A549 treated with dexamethasone at 1 μM for 4 hours (cell line): ENCODE measurements at places on chromosomes 13 and 19. TPM values are rescaled to one million over a fixed set of nuclear protein-coding genes. Genes with fewer than 3 reads are reported as not detected.

The KLK12 gene
- total RNA-seq, result not detected in 5 replicates

The CILP2 gene
- 0.11 to 0.31 TPM (median 0.18 TPM) in 5 replicates for total RNA-seq

The NDUFS7 gene
- total RNA-seq, result 65.2 to 75.4 TPM (median 72.9 TPM) in 5 replicates

The MYH14 gene
- 4.4 to 7.8 TPM (median 7.2 TPM) in 5 replicates for total RNA-seq

The ITPKC gene
- 36.4 to 49.8 TPM (median 45.3 TPM) in 5 replicates for total RNA-seq

The KLHL1 gene
- not detected in 5 replicates for total RNA-seq

The AMH gene
- total RNA-seq, result 4.3 to 16.9 TPM (median 12.3 TPM) in 5 replicates

The ATP8B3 gene
- total RNA-seq, result 1.4 to 3.6 TPM (median 3.3 TPM) in 5 replicates

The TTC9B gene
- total RNA-seq, result 0.25 to 0.54 TPM (median 0.32 TPM) in 5 replicates

The RASAL3 gene
- total RNA-seq, result not detected in 5 replicates

The MCEMP1 gene
- not detected in 5 replicates for total RNA-seq

The KLF2 gene
- 13.5 to 29.0 TPM (median 24.8 TPM) in 5 replicates for total RNA-seq

The PGLYRP2 gene
- total RNA-seq, result not detected in 5 replicates

The STAP2 gene
- not detected in 5 replicates for total RNA-seq

The C19orf67 gene
- not detected in 5 replicates for total RNA-seq

The ANKRD24 gene
- 0.21 to 0.34 TPM (median 0.27 TPM) in 5 replicates for total RNA-seq

The IFNL1 gene
- 0.16 to 0.26 TPM in 2 of 5 replicates, not detected in the others for total RNA-seq

The ZNF737 gene
- total RNA-seq, result 0.06 to 0.15 TPM (median 0.06 TPM) in 3 of 5 replicates, not detected in the others

The GPC6 gene
- 3.9 to 7.2 TPM (median 6.5 TPM) in 5 replicates for total RNA-seq

The MAMSTR gene
- total RNA-seq, result 0.30 to 0.66 TPM (median 0.33 TPM) in 5 replicates

The NAXD gene
- 13.6 to 19.1 TPM (median 17.2 TPM) in 5 replicates for total RNA-seq

The FARSA gene
- total RNA-seq, result 55.7 to 78.4 TPM (median 73.9 TPM) in 5 replicates

The EEF1AKMT1 gene
- total RNA-seq, result 4.4 to 5.4 TPM (median 4.8 TPM) in 5 replicates
